ENCODE measurements at places on chromosomes 5 and 9.

GRCh38 chr9:5425006-5425628 is 12.6 kb downstream of the PLGRKT start:
- no peak for DNase-seq

GRCh38 chr5:32453916-32454315 is 9.4 kb upstream of the ZFR start:
- DNase-seq = no peak

- DNase-seq = no peak
Observed at GRCh38 chr9:98251551-98251950, 3.9 kb downstream of the TBC1D2 start.

DNA sequence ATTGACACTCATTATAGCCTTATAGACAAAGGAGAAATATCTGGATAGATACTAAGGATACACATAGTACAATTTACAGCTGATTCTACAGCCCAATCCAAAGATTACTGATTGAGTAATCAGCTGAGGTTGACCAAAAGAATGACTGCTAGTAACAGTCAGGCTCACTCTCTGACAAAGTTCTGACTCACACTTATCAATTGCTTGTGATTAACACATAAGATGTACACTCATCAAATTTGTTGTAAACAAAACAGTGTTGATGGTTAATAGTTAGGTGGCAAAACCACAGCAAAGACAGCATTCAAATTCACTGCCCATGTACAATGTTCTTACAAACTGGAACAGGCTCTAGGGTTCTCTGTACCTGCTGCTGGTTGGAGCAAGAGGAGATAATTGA is 422.7 kb downstream of the TLE1 start:
- DNase-seq = no peak

GRCh38 chr5:9245071-9245470 is 300.8 kb downstream of the SEMA5A start:
- DNase-seq = no peak

DNA sequence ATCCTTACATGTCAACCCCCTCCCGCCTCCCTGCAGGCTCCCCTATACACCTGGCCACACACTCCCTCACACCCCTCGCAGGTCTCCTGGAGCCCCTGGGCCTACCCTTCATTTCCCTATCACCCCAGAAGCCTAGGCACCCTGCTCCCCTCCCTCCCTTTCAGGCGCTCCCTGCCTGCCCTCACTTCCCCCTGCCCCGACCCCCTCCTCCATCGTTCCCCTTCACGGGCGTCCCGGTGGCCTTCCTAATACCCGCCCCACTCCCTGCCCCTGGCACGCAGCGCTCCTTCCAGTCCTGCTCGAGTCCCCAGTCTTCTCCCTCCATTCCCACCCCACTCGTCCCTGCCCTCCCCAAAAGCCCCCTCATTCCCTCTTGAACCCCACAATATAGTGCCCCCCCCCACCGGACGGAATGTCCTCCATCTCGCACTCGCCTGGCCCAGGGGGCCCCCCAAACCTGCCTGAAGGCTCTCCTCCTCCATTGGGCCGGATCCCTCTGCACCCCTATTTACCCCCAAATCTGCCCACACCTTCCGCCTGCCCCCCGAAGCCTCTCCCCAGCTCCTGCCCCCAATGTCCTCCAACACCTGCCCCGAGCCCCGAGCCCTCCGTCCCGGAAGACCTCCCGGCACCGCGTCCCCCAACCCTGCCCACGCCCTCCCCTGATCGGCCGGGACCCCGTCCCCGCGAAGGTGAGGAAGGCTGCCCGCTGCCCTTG is 746 bp downstream of the STRBP start:
- peak; percentile 10 for DNase-seq

- DNase-seq = no peak
Observed at GRCh38 chr9:135088348-135088978, 995 bp downstream of the OLFM1 start.

- no peak for DNase-seq
Observed at GRCh38 chr5:139513852-139514485, 31.4 kb upstream of the STING1 start.

DNA sequence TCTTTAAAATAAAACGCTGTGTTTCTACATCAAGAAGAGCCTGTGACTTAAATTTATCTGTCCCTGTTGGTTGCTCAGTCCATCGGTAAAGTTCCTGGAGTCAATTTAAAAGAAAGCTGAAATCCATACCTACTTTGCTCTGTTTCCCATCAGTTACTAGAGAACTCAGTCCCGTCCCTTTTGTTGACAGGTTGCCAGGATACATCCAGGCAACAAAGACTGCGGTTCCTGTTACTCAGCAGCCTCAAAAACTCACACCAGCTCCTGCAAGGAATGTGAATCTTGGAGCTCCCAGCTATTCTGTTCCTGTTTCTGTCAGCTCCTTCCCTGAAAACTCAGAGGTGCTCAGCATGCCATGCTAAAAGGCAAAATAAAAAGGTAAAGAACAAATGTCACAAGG is at the start of gene ZNF474:
TSS of gene ZNF474 (plus strand) at position 241 of the 400 bp plus-strand sequence. CDS start 22,445 bp downstream, outside the sequence.
- DNase-seq = no peak

DNA sequence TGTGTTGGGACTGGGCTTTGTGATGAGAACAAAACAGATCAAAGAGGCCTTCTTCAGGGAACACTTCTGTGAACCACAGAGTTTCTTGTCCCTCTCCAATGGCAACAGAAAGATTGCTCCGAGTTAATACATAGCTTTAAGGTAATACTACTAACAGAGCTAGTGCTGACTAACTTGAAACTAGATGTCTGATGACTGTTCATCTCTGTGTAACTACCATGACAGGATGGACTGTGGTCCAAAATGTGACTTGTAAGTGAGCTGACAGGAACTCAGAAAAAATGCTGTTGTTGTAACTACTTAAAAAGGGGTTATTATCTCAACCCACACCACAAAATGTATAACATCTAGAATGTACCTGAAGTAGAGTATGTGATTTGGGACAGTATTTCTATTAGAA is 630.2 kb upstream of the DMAC1 start:
- no peak for DNase-seq

GRCh38 chr5:29853711-29854220 is 1339.7 kb upstream of the CDH6 start:
- no peak for DNase-seq

DNA sequence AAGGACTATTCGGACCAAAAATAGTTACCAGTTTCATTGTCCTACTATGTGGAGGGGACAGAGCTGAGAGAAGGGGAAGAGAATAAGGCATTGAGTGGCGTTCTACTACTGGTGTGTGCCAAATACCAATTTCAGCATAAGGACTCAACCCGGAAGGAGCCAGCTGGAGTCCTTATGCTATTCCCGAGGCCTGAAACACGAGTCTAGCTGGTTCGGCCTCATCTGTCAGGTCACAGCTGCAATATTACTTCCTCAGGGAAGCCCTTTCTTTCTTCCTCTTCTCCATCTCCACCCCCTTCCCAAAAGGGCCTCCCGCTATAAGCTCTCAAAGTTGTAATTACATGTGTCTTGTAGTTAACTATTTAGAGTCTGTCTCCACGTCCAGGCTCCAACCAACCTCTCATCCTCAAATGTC is 20.5 kb upstream of the FER start:
- DNase-seq = no peak

DNA sequence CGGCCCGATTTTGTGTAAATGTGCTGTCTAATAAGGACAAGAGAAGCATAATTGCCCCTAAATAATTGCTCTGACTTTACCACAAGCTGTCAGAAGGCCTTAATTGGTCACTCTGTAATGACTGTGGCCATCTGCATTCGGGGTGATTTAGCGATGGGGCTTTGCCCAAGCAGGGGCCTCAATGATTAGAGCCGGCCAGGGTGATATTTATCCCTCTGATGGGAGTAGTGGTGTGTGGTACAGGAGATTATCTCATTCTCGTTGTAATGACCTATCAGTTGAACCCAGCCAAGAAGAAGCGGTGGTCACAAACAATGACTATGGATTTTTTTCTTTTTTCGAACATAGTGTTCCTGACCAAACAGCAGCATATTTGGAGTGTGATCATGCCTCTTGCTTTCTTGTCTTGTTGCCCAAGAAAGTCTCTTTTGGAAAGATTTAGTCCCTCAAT is 72.0 kb upstream of the SAP30L start:
- no peak for DNase-seq

All from stimulated activated CD4-positive, alpha-beta T cell treated with anti-CD3 and anti-CD28 coated beads, Interleukin-4, amount 100 ng/mL, for 1 hour (primary cell).